GM12864 (cell line): ENCODE measurements at places on chromosomes 12 and 14.

DNA sequence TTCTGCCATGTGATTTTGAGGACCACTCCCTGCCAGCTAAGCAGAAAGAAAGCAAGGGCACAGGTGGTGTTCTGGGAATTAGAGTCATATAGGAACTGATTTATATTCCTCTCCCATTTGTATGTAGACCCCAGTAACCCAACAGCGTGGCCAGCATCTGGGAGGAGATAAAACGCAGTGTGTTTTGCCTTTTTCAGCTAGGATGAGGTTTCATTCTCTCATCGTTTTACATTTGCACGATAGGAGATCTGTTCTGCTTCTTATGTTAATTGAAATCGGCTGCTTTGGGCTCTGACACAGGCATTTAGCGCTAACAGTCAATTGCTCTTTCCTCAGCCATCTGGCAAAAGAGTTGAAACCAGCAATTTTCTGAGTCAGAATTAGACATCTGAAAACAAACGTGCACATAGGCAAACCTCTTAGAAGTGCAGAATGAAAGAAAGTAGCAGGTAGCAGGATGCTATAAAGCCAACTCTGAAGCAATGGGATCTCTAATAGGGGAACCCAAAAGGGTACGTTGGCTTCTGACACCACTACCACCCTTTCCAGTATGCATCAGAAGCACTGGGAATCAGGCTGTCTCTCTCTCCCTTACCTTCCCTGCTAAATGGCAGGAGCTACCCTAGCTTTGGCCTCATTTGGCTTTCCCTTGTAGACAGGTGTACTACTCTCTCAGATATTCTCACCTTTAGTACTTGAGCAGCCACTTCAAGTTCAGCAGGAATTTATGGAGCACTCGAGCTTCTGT, 219.1 kb downstream of the PHLDA1 start:
- DNase-seq = no peak

DNA sequence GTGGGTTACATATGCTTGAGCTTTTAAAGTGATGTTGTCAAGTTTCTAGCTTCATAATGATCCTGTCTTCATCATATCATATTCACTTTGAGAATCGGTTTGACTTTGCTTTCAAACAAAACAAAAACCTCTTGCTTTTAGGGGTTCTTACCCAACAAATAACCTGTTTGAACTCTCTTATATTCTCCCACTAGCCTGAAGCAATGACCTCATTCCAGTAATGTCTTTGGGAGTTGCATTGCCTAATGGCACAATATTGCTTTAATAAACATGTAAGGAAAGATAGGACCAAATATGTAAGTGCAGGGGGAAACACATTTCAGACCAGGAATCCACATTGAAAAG, 27.7 kb downstream of the WBP11 start:
- no peak for DNase-seq

DNA sequence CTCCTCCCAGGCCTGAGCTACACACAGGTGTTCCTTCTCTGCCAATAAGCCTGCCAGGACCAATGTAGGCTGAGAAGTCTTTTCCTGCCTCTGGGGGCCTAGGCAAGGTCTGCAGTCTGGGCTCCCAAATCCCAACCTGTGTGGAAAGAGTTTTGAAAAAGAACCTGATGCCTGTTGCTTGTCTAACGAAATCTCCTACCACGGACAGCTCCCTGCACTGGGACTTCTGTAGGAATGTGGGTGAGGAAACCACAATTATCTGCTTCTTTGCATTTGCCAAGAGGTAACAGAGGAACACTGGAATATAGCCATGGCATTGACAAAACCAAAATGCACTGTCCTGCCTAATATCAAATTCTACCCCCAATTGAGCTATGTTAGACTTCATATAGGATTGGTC, 877.0 kb upstream of the TMEM132C start:
- no peak for DNase-seq

GRCh38 chr12:60324746-60325145, 728.9 kb downstream of the SLC16A7 start:
- DNase-seq = no peak

GRCh38 chr14:63960926-63961567, 108.2 kb downstream of the SYNE2 start:
- no peak for DNase-seq

DNA sequence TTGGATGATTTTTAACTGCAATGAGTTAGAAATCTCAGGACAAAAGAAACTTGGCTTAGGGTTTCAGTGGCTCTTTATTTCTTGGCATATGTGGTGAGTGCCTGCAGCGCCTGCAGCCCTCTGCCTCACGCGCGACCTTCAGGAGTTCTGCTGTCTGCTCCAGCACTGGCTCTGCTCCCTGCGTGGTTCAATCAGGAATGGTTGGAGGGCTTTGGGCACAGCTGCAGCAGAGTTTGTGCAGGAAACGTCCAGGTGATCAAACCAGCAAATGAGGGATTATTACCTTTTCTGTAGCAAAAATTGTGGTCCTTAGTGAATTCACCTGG, 19.8 kb downstream of the PPM1H start:
- DNase-seq = no peak

DNA sequence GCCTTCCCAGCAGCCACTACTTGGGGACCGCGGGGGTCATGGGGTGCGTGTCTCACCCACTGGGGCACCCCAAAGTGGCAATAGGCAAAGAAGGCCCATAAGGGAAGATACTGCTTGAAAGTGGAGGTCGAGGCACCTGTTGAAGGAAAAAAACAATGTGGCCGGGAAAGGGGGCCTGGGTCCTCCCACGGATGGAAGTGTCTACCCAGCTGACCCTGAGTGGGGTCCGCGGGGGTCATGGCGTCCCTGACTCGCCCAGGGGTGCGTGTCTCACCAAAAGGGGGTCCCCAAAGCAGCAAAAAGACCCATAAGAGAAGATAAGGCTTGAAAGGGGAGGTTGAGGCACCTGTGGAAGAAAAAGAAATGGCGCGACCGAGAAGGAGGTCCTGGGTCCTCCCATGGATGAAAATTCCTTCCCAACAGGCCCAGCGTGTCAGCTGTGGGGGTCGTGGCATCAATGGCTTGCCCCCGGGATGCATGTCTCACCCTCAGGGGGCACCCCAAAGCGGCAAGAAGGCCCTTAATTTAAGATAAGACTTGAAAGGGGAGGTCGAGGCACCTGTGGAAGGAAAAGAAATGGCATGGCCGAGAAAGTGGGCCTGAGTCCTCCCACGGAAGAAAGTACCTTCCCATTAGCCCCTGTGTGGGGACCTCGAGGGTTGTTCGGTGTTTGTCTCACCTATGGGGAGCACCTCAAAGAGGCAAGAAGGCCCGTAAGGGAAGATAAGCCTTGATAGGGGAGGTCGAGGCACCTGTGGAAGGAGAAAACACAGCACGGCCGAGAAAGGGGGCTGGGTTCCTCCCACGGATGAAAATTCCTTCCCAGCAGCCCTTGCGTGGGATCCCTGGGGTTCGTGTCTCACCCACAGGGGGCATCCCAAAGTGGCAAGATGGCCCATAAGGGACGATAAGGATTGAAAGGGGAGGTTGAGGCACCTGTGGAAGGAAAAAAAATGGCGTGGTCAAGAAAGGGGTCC, 266.0 kb downstream of the ALG10 start:
- no peak for DNase-seq

DNA sequence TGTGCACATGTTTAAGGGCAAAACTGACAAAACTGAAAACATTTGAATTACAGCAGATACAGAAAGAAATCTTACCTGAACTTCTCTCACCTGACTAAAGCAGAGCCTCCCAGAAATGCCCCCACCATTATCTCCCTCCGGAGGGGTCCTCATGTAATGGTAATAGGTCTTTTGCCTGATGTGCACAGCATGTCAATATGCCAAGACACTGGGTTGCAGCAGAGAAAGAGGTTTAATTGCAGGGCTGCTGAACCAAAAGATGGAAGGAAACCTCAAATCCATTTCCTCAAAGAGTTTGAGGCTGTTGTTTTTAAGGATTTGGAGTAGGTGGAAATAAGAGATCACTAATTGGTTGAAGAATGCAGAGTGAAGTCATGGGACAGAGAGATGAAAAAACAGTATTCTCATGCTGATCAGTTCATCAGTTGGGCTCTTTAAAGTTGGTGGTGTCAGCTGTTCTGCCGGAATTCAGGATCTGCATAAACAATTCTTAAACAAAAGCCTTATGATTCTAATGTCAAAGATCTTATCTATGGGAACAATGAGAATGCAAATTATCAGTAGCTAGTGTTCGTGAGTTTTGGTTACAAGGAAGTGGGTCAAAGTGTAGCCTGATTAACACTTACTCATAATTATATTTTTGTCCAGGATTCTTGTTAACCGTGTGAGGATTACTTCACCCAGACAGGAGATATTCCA, 18.2 kb downstream of the ANG start:
- DNase-seq = no peak

DNA sequence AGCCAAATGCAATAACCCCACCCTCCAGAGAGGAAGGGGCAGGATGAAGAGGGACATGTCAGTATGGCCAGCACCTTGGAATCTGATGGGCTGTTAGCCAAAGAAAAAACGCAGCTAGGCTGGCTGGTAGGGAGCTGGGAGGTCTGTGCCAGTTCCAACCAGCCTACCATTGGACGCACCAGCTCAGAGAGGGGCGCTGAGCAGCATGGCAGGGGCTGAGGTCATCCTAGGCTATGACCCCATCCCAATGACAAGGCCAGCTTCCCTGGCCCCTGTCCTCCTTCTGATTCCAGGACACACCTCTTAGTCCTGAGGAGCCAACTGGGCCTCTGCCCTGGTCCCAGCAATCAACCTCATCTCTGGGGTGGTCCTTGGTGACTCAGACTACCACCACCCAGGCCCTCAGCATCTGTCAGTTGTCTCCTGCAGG, 12.2 kb downstream of the ACTN1 start:
- no peak for DNase-seq

GRCh38 chr12:88145567-88146505, 3.7 kb downstream of the TMTC3 start:
- DNase-seq = no peak

- no peak for DNase-seq
Observed at GRCh38 chr14:50828721-50829488, 2.1 kb downstream of the NIN start.

DNA sequence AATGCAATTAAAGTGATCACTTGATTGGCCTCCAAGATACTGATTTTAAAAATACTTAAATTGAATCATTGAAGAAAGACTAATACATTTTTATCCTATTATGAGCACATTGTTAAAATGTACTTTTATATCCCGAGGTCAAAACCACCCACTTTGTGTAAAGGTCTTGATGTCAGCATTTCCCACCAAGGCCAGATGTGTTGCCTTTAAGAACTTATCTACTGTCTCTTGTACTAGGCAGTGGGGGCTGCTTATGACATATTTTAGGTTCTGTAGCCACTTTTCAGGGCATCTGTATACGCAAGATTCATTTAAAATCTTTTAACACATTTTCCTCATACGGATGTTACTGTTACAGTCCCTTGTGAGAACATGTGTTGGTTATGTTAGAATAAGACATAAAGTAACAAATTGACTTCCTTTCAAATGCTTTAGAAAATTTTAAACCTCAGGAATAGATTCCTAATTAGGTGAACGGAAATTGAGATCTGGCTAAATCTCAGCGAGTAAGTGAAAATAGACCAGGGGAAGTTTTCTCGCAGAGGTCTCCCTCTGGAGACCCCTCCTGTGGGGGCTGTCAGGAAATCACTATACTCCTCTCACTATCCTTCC, 456.2 kb downstream of the ADAMTS20 start:
- no peak for DNase-seq

GRCh38 chr14:29650554-29651269, 276.9 kb downstream of the PRKD1 start:
- DNase-seq = no peak

DNA sequence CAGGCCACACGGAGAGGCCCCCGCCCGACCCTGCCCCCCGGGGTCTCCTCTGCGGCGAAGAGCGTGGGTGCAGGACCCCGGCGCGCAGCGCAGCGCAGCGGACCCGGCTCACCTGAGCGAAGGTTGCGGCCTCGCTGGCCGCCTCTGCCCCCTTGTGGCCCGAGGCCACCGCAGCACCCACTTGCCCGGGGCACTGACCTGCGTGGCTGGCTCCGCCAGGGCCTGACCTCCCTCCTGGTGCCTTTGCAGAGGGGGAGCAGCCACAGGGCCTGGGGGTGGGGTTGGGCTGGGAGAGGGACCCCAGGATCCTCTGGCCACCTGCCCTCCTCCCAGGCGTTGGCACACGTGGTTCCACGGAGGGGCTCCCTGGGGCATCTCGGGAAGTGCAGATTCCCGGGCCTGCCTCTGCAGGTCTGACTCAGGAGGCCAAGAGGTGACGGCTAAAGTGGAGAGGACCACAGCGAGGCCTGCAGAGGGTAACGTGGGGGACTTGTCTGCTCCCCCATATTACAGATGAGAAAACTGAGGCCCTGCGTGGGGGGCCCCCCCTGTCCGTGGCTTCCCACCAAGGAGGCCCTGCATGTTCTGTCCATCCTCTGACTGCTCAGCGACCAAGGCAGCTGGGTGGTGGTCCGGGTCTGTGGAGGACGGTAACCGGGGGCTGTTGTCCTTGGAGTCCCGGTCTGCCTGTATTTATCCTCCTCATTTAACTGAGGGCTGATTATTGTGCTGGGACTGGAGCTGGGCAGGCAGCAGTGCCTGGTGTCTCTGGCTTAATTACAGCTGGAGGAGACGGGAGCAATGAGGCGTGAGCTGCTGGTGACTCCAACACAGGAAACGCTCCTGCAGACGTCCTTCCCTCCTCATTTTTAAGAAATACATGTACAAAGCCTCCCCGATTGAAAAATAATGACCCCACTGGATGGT, 67.9 kb upstream of the BEGAIN start:
- DNase-seq = no peak

DNA sequence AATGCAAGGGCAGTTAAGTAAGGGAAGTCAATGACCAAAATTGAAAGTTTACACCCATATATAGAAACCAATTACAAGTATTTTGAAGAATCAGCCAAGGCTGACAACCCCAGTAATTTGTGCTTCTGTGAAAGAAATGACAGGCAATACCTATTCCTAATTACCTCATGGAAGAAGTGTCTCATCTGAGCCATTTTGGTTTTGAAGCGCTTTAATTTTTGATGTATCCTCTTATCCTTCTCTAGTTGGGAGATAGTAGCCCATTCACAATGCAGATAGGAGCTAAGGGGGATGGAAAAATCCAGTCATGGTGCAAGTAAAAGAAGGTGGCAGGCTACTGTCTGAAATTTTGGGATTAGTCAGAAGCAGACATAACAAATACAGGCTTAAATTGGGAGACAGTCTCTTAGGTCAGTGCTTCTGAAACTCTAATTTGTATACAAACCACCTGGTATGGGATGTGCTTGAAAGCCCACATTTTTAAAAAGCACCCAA, 30.4 kb upstream of the SUPT16H start:
- no peak for DNase-seq

GRCh38 chr12:48192861-48193260, 9.4 kb downstream of the CCDC184 start:
- no peak for DNase-seq

GRCh38 chr14:61146899-61147298, 134.2 kb downstream of the TMEM30B start:
- DNase-seq = no peak
